ENCODE measurements at places on chromosomes 4 and X.

DNA sequence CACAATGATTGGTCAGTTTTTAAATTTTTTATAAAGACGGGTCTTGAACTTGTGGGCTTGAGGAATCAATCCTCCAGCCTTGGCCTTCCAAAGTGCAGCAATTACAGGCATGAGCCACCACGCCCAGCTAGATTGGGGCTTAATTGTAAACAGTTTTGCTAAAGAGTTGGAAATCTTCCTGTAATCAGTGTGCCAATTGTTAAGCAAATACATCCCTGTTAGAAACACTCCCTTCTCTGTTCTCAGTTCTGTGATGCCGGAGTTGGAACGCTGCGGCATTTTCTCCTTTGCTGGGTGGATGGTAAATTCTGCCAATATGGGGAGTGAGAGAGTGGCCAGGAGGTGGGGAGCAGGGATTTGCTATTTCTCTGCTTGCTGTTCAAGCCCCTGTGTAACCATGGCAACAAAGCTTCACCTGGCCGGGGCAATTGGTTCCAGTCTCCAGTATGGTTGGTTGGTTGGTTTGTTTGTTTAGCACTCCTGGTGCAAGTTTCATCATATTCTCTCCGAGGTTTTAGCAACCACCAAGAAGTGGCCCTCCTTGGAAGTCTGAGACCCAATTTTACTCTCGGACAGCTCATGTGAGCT is 3.0 kb upstream of the SPATA4 start:
- DNase-seq, result no peak

DNA sequence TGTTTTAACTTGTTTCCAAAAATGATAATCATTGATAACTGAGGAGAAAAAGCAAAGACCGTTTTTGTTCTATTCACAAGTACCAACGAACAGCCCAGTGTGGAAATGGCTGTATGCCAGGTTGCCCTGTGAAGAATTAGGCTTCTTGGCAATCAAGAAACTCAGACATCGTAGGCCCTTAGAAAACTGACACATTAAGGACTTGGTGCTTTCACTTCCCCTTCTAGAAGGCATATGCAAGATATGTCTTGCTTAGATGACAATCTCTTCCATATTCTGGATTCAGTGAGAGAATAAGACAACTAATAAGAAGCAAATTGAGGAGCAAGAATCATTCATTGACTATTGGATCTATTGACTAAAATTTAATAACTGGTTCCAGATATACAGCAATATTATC is 56.6 kb downstream of the ANAPC10 start:
- no peak for DNase-seq

DNA sequence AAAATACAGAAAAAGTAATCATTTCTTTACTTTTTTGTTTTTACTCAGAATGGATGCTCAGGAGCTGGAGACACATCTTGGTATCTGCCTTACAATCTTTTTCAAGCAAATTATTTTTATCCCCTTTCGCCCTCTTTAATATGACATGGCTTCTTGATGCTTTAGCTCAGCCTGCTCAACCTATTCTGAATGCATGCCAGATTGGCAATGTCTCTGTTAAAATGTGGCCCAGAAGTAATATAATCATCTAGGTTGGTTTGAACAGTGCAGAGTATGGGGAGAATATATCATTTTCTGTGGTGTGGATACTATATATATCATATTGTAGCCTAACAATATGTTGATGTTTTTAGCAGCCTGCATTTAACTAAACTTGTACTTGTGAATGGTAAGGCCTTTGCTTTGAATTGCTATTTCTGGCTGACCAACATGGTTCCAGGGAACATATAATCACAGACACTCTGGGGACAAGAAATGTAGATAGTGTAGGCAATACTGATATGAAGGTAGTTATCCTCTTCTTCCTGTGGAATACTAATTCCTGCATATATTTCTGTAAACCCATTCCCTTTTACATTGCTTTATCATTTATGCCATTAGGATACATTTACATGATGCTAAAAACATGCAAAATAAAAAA is 282.7 kb downstream of the PPP3CA start:
- no peak for DNase-seq

- no peak for DNase-seq
Measured at GRCh38 chr4:42167709-42168108, 15.3 kb upstream of the BEND4 start.

DNA sequence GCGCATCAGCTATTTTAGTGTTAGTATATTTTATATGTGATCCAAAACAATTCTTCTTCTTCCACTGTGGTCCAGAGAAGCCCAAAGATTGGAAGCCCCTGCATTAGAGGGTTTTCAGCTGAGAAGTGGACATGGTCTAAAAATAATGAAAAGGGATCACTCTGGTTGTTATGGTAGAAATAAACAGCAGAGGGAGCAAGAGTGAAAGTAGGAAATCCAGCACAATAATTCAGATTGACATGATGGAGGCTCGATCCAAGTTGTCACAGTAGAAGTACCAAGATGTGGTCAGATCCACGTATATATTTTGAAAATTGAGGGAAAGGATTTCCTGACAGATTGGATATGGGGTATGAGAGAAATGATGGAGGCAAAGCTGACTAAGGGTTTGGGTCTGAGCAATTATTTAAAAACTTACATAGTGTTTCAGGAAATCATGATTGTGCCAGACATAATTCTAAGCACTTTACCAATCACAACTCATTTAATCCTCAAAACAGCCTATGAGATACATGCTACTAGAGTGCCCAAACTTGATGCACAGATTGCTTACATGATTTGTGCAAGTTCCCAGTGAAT is 17.0 kb upstream of the TMEM144 start:
- DNase-seq, result no peak

GRCh38 chr4:87882321-87882720 is 49.6 kb downstream of the MEPE start:
- no peak for DNase-seq

DNA sequence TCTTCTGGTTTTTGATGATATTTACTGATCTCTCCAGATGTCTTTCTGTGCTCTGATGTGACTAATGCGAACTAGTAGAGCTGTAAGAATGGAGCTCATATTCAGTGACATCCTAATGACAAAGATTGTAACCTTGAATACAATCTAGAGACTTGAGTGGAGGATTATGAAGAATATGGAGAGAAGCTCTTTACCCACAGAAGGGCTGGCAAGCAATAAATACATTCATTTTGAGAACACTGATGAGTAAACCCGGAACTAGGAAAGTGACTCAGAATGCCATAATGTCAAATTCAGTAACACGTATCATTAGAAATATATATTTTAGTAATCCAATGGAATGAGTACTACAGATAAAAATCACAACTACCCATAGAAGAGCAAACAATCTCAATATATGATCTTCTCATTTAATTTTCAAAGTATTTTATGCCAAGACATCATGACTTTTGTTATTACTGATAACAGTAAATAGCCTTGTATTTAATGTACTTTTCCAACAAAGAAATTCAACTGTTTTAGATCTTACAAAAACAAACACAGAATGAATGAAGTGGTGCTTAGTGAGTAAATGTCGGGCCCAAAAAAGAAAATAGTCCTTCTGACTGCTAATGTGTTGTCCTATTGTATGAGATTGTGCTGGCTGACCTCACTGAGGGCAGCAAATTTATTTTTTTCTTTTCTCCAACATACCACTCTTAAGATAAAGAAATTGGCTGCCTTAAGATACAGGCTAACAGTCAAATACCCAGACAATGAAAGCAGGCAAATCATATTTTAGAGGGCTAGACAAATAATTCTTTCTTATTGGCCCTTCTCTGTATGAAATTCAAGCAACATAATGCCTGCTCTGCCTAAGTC is 49.2 kb upstream of the HDAC8 start:
- DNase-seq, result no peak

GRCh38 chrX:71623714-71624113 is 5.4 kb upstream of the CXCR3 start:
- no peak for DNase-seq

DNA sequence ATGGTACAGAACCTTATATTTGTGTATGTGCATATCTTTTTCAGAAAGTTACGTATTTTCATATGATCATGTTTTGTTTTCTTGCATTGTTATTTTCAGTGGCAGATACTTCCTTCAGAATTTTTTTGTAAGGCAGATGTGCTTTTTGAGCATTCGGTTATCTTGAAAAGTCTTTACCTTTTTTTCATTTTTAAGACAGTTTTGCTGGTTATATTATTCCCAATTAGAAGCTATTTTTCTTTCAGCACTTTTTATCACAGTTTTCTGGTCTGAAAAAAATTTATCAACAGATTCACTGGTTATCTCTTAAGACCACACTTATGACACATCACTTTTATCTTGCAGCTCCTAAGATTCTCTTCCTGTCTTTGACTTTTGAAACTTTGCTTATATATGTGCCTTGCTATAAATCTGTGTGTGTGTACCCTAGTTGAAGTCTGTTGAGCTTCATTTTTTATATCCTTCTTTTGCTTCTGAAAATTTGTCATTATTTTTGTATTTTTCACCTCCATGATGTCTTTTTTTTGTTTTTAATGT is 53.1 kb downstream of the ZNF732 start:
- no peak for DNase-seq

Data from glutamatergic neuron (in vitro differentiated cells).